ENCODE measurements at places on chromosomes 11 and 22. TPM values are rescaled to one million over a fixed set of nuclear protein-coding genes. Genes with fewer than 3 reads are reported as not detected.

Gene TMEM138
- total RNA-seq, result 44.9 TPM

Gene KRTAP5-8
- total RNA-seq, result not detected

Gene DRD2
- total RNA-seq, result not detected

Gene FAM89B
- total RNA-seq, result 37.1 TPM

Gene FAM227A
- 0.16 TPM for total RNA-seq

Gene NECTIN1
- total RNA-seq, result 86.8 TPM

Gene SOX6
- total RNA-seq, result 0.94 TPM

Gene LDHAL6A
- not detected for total RNA-seq

Gene TOMT
- total RNA-seq, result not detected

Gene TTC36
- total RNA-seq, result not detected

Gene CEND1
- total RNA-seq, result not detected

Gene HRAS
- total RNA-seq, result 116 TPM

Gene MIOX
- total RNA-seq, result not detected

Gene GAS2L1
- total RNA-seq, result 48.2 TPM

Gene IGLL5
- total RNA-seq, result not detected

Gene RAG2
- total RNA-seq, result not detected

Gene DCHS1
- 0.27 TPM for total RNA-seq

Gene ENDOD1
- total RNA-seq, result 37.4 TPM

Gene OR52I2
- not detected for total RNA-seq

Gene LDLRAD3
- total RNA-seq, result 8.4 TPM

Gene KDM4D
- total RNA-seq, result 1.2 TPM

Gene APOBEC3F
- 2.7 TPM for total RNA-seq

Gene HBG2
- total RNA-seq, result not detected

Gene KRTAP5-9
- total RNA-seq, result not detected

Gene MMP8
- total RNA-seq, result not detected

All from hair follicular keratinocyte (primary cell).